ENCODE measurements at places on chromosomes 12 and 14. TPM values are rescaled to one million over a fixed set of nuclear protein-coding genes. Genes with fewer than 3 reads are reported as not detected.

Gene FITM1
- not detected for total RNA-seq

Gene KERA
- total RNA-seq = not detected

Gene GLIPR1L1
- not detected for total RNA-seq

Gene ZDHHC22
- not detected for total RNA-seq

Gene AQP6
- total RNA-seq = not detected

Gene CYP27B1
- total RNA-seq = 1.7 TPM
